ENCODE measurements at places on chromosomes 2 and 18. TPM values are rescaled to one million over a fixed set of nuclear protein-coding genes. Genes with fewer than 3 reads are reported as not detected.

KIF3C gene
- total RNA-seq: 39.5 TPM

CBLN2 gene
- not detected for total RNA-seq

UGT1A4 gene
- not detected for total RNA-seq

SIX2 gene
- 0.11 TPM for total RNA-seq

RFTN2 gene
- total RNA-seq: 9.9 TPM

SLC9A2 gene
- not detected for total RNA-seq

DAPL1 gene
- not detected for total RNA-seq

PIEZO2 gene
- 43.7 TPM for total RNA-seq

SLC30A3 gene
- 3.1 TPM for total RNA-seq

DYNAP gene
- not detected for total RNA-seq

DAW1 gene
- not detected for total RNA-seq

TMEM163 gene
- not detected for total RNA-seq

NCL gene
- 631 TPM for total RNA-seq

CRACDL gene
- total RNA-seq: 1.7 TPM

IL1R2 gene
- total RNA-seq: not detected

POU3F3 gene
- not detected for total RNA-seq

KCNG2 gene
- not detected for total RNA-seq

STEAP3 gene
- 0.94 TPM for total RNA-seq

DOK6 gene
- total RNA-seq: 5.1 TPM

SERPINB3 gene
- total RNA-seq: not detected

SGPP2 gene
- total RNA-seq: 0.23 TPM

POTEJ gene
- not detected for total RNA-seq

Measured in mesothelial cell of epicardium (in vitro differentiated cells).